ENCODE measurements at places on chromosomes 7 and 10.

DNA sequence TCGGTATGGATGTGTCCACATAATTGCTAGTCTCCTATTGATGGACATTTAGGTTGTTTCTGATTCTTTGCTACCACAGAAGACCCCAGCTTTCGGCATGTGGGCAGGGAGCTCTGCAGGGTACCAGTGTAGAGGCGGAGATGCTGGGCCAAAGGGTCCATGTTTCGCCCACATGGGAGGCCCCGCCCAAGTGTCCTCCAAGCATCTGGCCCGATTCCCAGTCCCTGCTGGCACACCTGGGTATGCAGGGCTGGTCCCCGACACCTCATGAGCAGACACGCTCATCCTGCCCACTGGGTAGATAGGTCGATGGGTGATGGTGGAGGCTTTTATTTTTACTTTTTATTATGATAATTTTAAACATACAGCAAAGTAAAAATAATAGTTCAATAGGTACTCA lies 19.4 kb upstream of the TBRG4 start:
- DNase-seq: no peak

DNA sequence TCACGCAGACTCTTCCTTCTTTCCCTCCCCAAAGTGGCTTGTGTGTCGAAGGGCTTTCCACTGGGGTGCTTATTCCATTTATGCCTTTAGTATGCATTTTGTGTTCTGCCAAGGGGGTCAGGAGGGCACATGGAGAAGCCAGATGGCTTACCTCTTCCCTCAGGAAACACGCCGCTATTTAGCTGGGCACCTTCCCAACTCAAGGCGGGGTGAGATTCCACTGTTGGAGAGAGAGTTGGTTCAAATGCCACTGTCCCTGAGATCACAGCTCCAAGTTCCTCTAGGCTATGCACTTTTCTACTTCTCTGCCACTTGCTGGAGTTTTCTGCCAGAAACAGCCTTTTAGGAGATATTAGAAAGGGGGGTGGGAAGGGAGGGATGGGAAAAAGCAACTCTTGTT lies 1091.8 kb downstream of the LRMDA start:
- DNase-seq: no peak

- no peak for DNase-seq
Measured at GRCh38 chr10:28400681-28401080, 97.8 kb upstream of the MPP7 start.

- DNase-seq: no peak
Measured at GRCh38 chr7:148110097-148110868, 480.3 kb upstream of the C7orf33 start.

DNA sequence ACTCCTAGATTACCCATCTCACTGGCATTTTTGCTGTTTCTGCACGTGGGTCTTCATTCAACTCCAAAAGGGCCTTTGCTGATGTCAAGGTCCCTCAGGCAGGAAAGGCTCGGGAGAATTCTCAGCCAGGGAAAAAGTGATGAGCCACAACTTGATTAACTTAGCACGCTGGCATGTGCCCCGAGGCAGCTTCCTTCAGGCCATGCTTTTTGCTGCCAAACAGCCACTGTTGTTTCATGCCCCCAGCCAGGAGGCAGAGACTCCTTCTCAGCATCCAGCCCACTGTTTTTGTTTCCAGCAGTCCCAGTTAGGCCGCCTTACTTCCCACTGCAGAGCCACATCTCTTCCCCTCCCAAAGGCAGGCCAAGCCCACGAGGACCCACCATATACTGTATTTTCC lies 266.5 kb upstream of the YAE1 start:
- no peak for DNase-seq
